ENCODE measurements at places on chromosomes 7 and 10.

- no peak for DNase-seq
Measured at GRCh38 chr10:114402871-114403540, 1.3 kb downstream of the AFAP1L2 start.

DNA sequence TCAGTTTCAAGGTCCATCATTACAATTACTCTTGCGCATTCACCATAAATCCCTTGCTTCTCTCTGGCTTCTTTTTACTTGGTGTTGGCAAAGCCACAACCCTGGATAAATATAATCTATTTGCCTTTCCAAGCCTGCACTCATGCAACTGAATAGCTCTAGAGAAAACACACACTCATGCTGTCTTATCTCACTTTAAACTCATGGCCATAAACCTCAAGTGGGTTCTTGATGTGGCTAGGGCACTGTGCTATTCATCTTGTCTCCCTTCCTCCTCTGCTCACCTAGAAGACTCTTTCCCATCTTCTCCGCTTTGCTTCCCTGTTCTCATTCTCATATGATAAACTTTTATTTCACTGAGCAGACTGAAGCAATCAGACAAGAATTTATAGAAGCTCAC lies 165.4 kb upstream of the MTPN start:
- DNase-seq = no peak

DNA sequence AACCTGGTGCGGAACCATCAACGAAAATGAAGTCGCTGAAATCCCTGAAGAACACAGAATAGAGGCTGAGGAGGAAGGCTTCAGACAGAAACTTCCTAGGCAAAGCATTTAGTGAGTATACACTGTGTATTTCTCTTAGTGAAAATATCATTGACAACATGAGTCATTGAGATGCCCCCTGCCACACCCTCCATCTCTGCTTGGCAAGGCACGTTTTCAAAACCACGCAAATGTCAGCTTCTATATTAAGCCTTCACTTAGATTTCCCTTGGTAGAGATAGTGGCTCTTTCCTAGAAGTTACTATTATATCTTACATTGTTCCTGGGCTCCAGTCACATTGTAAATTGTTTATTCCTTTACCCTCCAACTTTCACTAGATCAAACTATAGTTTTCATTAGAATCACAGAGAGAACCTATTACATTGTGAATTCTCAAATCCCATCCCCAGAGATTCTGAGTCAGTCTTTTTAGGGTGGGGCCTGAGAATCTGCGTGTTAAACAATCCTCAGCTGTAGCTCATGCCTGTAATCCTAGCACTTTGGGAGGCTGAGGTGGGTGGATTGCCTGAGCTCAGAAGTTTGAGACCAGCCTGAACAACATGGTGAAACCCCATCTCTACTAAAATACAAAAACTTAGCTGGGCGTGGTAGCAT lies 4.6 kb upstream of the SKAP2 start:
- no peak for DNase-seq

GRCh38 chr10:119749455-119749854 lies 23.6 kb downstream of the INPP5F start:
- no peak for DNase-seq

DNA sequence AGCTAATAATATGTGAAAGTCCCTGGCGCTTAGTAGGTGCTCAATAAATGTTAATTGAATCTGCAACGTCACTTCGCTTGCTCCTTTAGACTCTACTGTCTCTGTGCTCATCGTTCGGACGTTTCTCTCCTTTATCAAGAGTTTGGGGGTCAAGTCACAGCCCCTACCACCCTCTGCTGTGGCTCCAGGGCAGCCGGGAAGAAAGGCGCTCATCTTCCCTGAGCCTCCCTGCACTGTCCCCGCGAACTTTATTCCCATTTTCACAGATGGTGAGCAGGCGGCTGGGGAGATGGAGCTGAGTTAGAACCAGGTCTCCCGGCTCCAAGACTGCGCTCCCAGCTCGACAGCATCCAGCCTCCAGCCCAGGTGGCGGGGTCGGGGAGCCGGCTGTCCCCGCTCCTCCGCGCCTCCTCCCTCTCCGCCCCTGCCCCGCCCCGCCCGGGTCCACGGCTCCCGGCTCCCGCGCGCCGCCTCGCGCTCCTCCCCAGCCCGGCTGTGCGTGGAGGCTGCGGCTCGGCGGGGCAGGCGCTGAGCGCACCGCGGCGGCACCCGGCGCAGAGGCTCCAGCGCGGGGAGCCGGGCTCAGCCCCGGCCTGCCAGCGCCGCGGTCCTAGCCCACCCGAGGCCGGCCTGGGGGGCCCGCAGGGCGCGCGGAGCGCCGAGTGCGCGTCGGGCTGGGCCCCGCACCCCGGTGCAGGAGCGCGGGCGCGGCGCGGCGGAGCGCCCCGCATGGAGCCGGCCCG lies at the start of gene CLEC2L:
Gene CLEC2L, plus strand, starts transcription at position 487 of the 743 bp plus-strand sequence. Its CDS starts 243 bp downstream, at position 730.
- no peak for DNase-seq

GRCh38 chr7:43040461-43040860 lies 72.0 kb upstream of the HECW1 start:
- DNase-seq = no peak

- DNase-seq = no peak
Measured at GRCh38 chr7:66609176-66609575, 19.5 kb upstream of the KCTD7 start.

- DNase-seq = no peak
Measured at GRCh38 chr7:45216622-45217165, 59.1 kb downstream of the RAMP3 start.

- no peak for DNase-seq
Measured at GRCh38 chr10:8049045-8049864, 5.2 kb upstream of the GATA3 start.

DNA sequence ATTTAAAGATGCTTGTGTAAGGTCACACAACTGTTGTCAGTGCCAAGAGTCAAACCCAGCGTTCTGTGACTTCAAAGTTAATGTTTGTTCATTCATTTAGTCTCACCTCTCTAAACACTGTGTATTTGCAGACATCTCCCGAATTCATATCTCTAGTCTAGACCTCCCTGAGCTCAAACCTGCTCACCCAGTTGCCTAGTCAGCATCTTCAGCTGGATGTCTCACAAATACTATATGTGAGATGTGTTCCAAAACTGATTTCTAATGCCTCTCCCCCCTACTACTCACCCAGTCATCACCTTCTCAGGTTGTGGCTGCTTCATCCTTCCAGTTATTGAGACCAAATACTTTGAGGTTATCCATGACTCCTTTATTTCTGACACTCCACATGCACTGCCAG lies 91.4 kb downstream of the ST7 start:
- no peak for DNase-seq

- no peak for DNase-seq
Measured at GRCh38 chr10:30216821-30217220, 132.3 kb downstream of the MTPAP start.

DNA sequence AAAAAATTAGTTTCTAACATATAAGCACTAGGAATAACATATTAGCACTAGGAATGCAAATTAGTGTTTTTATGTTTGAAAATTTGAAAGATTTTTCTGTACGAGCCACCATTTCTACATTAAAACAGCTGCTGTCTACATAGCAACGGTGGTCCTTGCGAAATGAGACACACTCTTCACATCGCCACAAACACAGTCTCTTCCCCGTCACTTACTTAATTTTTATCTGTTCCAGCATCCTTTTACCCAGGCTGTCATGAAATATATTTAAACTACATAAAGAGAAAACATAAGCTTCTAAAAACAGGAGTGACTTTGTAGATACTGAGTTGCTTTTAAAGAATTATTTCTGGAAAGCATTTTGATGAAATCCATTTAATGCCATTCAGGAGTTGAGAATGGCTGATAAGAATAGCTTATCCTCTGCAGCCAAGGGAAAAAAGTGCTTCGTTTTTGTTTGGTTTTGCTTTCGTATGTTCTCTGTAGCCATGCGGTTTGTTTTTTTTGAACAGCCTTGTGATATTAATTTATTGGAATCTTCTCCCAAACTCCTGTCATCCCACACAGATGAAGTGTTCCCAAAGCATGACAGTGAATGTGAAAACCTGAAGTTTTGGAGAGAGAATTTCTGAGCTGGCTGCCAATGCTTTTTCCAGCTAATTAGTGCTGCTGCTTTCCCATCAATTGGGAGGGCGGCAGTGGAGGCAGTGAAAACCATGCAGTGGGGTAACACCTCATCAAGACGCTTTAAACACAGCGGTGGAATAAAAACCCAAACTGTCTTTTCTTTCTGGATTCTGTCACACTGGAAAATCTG lies 603.7 kb upstream of the ADARB2 start:
- no peak for DNase-seq

- no peak for DNase-seq
Measured at GRCh38 chr10:62613424-62613823, 191.1 kb upstream of the ADO start.

DNA sequence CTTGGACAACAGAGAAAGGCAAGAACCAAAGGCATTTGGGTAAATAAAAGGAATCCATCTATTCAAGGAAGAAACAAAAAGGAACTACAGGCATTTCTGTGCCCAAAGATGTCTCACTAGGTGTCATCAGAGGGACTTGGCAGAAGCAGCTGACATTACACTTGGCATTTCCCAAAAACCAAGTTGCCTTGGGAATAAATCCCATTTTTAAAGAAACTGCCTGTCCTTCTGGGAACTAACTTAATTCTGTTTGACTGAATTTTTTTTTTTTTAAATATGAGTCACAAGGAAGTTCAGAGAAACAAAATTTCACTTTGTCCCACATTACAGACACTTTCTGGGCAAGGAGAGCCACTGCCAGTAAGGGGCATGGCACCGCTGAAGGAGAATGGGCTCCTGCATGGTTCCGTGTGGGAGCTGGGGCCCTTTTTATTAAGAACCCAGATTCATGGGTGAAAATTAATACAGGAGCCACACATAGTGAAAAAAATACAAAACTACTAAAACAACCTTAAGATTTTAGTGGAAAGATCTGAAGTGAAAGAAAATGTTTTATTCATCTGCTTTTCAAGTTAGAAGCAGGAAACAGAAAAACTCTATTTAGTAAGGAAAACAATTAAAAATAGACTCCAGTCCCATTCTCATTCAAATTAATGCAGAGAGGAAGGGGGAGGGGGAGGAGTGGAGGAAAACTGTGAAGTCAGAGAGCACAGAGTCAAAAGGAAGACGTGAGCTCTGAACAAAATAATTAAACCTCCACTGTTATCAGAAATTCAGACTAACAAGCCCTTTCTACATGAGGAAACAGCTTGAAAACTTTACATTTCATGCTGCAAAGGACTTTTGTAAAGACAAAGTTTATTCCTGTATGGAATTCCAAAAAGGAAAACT lies 118.4 kb upstream of the PDLIM1 start:
- DNase-seq = no peak

DNA sequence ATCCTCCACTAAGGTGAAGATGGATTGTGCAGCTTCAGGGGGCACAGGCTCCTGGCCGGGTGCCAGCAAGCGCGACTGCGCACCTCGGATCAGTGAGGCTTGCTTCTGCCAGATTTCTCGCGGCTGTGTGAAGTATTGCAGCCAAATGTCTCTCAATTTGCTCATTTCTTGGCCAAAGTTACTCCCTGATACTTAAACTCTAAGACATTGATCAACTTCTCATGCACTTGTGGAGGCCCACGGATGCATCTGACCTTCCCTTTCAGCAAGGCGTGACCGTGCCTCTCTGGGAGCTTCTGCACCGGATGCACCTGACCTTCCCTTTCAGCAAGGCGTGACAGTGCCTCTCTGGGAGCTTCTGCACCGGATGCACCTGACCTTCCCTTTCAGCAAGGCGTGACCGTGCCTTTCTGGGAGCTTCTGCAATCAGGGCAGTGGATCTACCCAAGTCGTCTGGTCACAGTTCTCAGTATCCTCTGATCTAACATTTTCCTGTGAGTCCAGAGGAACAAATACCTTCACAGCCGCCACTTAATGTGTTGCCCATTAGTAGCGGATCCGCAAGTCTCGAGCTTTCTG lies 248.3 kb downstream of the ADARB2 start:
- DNase-seq = no peak

DNA sequence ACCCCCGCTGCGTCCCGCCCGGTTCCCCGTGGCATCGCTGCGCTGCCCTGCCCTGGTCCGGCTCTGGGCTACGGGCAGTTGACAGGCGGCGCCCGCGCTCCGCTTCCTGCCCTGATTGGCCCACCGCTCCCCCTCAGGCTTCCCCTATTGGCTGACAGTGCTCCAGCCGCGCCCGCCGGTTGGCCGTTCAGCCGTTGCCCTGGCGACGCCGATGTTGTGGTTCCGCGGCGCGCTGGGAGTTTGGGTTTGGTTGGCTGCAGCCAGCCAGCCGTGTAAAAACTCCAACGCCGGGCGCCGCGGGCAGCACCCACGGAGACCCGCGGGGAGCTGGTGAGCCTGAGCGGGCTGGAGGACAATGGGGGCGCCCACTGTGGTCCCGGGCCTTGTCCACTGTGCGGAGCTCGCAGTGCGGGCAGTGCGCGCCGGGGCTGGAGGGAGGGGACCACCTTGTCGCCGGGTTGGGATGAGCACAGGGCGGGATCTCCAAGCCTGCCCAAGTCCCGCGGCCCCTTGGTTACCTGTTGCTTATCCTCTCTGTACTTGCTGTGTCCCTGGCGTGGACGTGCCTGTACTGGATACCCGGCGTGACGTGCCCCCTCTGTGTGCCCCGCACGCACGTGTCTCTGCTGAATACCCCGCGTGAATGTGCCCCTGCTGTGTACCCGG lies at the start of gene C7orf57:
Gene C7orf57, plus strand, starts transcription at position 243 of the 666 bp plus-strand sequence. CDS start 766 bp downstream, outside the sequence.
- peak; percentile 74 for DNase-seq

DNA sequence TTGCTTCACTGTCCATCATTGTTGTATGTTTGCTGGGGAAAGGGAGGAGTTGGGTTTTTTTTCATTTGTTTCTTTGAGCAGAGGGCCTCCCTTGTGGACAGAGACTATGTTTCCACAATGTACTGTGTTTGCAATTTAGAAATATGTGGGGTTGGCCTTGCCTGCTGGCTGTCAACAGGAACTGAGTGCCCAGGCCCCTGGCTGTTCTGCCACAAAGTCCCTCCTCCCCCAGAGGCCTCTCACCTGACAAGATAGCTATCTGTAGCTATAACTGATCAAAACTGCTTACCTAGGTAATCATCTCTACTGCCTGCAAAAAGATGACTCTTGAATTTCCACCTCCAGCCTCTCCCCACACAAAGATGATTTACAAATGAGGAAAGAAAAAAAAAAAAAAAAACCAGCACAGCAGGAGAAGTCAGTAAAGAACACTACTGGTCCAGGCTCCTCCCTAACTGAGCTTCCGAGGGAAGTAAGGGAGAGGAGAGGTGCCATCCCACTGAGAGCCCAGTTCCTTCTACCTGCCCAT lies 121.8 kb downstream of the SGMS1 start:
- no peak for DNase-seq

- DNase-seq = no peak
Measured at GRCh38 chr7:2926120-2926895, 82.2 kb upstream of the GNA12 start.

Measured in activated CD4-positive, alpha-beta T cell treated with anti-CD3 and anti-CD28 coated beads for 1 hour (primary cell).